ENCODE measurements at places on chromosomes 2 and 18. TPM values are rescaled to one million over a fixed set of nuclear protein-coding genes. Genes with fewer than 3 reads are reported as not detected.

Gene ANKRD29
- total RNA-seq = 2.4 TPM

Gene PRSS56
- under 0.01 TPM for total RNA-seq

Gene RAB17
- total RNA-seq = 0.41 TPM

Gene LHCGR
- total RNA-seq = under 0.01 TPM

Gene GALNT5
- under 0.01 TPM for total RNA-seq

Gene EGR4
- not detected for total RNA-seq

Gene IL1RL1
- total RNA-seq = not detected

Gene CDH19
- under 0.01 TPM for total RNA-seq

Gene UGT1A1
- not detected for total RNA-seq

Gene CPLX4
- not detected for total RNA-seq

Gene DSC3
- 0.82 TPM for total RNA-seq

- no peak for DNase-seq
Observed at GRCh38 chr2:160465406-160465805, 28.2 kb downstream of the RBMS1 start.

- DNase-seq = no peak
Observed at GRCh38 chr18:31010601-31011000, 31.9 kb downstream of the DSC3 start.

DNA sequence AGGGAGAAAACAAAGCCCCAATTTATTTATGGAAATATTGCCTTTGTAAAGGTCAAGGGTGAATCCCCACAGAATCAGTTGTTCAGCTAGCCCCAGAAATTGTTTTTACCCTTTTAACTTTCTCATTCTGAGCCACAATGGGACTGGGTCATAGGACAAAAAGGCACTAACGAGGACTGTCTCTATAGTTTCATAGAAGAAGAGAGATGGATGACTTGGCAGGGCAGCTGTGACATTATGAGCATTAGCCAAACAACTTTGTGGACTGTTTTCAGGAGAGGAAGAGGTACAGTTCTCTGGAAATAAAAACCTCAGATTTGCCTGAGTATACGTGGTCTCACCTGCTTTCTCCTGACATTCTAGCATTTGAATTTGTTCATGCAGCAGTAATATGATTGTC, 1155.8 kb upstream of the CHAC2 start:
- DNase-seq = no peak

DNA sequence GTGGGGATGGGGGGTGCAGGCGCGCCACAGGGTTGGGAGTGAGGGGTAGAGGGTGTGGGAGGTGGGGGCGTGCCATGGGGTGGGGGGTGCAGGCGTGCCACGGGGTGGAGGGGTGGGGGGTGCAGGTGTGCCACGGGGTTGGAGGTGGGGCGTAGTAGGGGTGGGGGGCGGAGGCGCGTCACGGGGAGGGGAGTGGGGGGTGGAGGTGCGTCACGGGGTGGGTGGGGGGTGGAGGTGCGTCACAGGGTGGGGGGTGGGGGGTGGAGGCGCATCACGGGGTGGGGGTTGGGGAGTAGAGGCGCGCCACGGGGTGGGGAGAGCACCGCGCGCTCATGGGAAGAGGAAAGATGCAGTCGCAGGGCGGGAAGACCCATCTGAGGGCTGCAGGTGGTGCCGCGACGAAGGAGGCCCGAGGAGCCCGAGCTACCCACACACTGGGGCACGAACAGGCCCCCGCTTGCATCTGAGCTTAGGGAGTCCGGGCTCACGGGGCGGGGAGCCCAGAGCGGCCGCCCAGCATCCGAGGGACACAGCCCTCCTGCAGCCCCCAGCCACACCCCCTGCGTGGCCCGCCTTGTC, 37.5 kb downstream of the SNED1 start:
- DNase-seq = peak; percentile 57

DNA sequence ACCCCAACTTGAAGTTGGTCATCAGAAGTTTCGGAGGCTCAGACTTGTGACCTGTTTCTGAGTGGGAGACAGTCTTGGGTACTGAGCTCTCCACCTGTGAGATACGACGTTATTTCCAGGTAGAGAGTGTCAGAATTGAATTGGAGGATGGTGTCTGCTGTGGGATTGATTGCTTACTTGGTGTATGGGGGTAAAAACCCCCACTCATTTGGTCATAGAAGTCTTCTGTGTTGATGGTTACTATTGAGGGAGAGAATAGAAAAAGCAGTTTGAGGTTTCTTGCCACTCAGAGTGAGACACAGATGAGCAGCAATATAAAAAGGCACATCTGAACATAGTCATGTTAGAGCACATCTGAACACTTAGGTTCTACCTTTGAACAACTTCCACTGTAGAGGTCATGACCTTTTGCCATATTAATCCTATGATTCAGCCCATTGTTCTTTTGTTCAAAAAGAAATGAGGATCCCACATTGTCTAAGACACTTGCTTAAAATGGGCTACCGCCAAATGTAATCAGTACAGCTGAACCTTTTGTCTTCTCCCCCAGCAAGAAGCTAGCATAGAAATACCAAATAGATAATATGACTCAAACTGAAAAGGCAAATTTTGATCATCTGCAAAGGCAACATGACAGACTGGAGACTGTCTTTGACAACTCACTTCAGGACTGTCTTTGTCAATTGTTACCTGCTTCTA, 73.3 kb downstream of the NAB1 start:
- DNase-seq = no peak

GRCh38 chr2:112118148-112118547, 20.0 kb upstream of the FBLN7 start:
- DNase-seq = no peak

DNA sequence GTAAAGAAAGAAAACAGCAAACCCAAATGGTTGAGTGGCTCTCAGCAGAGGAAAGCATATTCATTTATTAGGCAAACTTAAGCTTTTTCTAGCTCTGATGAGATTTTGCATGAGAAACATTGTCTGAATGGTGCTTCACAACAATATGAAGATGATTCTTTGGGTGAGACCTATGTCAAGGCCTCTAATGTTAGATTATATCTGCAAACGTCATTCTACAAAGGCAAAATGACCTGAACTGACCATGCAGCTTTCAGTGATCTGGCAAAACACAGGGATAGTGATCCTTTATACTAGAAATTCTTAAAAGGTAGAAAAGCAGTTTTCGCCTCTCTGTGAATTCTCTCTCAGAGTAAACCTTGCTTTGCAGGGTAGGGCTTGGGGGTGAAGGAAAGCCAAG, 11.7 kb downstream of the RHBDD1 start:
- DNase-seq = no peak

DNA sequence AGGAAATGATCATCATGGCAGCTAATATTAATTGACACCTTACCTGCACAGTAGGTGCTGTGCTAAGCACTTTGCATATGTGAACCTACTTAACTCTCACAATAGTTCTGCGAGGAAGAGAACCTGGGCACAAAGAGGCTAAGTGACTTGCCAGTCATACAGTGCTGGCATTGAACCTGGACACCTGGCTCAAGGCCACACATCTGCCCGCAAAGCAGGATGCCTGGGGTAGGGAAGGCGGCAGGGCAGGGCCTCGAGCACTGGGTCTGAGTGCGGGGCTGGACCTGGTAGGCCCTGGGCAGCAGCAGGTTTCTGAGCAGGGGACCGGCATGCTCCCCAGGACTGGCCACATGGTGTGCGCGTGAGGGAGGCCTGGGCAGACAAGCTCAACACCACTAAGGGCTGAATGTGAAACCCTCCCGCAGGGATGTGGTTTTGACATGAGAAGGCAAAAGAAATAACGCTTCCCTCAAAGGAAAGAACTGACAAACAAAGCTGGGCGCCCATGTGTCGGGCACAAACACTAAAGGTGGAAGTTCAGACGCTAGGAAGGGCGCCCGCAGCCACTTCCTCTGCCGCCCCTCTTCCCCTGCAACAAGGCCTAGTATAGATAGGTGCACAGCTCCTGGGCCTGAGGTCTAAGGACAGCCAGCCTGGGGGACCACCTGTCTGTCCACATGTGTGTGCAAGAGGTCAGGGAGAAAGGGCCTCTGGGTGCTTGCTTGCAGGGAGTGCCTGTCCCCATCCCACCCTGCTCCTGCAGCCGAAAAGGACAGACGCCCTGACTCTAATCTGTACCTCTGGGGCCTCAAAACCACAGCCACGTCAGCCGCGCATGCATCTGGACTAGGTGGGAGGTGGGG, 92.5 kb downstream of the ZFP36L2 start:
- DNase-seq = no peak

DNA sequence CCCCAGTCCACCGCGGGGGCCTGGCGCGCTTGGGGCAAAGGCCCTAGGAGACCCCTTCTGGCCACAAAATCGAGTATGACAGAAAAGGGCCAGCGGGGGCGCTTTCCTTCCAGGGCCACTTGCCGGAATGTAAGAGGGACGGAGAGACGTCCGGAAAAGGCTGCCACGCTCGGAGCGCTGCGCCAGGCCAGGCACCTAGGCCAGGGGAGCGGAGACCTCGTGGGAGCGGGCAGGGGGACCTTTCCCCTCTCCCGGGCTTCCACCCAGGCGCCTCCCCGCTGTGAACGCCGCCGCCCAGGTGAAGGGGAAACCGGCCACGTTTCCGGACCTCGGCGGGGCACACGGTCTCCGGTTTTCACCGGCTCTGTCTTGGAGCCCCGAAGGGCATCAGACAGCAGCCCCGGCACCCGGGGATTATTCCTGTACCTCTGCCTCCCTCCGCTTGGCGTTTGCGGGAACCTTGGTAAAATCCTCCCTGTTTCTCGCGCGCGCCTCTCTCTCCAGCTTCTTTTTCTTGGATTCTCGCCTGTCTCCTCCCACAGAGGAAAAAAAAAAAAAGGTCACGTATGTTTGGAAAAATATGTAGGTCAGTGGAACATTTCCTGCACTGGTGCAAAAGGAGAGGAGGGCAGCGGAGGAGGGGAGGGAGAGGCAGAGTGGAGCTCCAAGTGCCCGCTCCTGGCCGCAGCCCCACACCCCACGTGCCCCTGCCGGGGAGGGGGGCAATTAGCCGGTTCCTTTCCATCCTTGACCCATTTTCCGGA, 1.2 kb upstream of the NPAS2 start:
- peak; percentile 62 for DNase-seq

DNA sequence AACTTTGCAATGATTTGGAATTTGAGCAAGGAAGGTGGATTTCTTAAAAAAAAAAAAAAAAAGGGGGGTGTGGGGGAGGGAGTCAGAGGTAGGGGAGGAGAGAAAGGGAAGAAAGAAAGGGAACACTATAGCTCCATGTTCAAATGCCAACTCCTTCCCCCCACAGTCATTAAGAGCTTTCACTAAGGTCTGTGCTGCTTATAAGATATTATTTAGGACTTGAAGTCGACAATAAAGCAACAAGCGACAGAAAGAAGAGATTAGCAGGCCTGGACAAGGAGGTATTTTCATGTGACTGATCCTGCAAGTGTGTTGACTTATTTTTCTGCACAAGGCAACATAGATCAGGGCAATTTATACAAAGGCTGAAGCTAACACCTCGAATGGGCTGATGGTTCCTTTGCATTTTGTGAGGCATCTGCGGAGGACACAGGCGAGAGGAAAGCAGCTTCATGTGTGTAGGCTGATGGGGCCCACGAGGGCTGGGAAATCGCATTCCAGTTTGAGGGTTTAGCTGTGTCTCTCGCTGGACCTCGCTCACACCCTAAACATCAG, 382.0 kb downstream of the SOX11 start:
- DNase-seq = no peak

DNA sequence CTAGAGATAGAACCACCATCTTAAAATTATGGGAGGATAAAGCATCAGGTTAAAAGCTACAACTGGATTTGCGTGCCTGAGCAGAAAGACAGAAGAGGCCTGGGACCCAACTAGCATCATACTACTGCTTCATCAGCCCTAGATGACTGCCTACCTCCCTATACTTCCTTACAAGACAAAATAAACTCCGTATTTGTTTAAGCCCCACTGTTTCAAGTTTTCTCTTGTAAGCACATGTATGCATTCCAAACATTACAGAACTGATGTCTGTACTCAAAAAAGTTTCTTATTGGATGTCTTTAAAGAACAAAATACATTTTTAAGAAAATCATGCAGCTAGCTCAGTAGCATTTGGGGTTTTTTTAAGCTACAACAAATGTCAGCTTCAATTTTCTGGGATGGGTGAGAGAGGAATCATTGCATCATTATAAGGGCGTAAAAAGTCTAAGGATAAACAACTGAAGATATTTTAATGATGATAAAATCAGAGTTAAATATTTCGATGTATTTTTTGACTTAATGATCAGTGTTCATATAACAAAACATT, 213.1 kb downstream of the EXOC6B start:
- no peak for DNase-seq

DNA sequence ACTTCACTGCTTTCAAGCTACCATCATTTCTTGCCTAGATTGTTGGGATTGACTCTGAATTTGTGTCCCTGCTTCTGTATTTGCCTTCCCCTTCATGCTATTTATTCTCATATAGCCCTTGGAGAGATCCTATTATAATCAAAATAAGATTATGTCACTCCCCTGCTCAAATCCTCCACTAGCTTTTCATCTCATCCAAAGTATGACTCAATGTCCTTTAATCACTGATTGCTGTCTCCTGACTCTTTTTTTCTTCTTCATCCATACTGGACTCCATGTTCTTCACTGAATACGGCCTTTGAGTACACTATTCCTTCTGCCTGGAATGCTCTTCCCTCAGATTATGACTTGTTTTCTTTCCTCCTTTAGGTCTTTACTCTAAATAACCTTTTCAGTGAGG, 5.0 kb downstream of the RBKS start:
- no peak for DNase-seq

GRCh38 chr2:190169221-190170072, 106.9 kb upstream of the MSTN start:
- no peak for DNase-seq

GRCh38 chr2:178917555-178917954, 110.3 kb upstream of the TTN start:
- DNase-seq = no peak

DNA sequence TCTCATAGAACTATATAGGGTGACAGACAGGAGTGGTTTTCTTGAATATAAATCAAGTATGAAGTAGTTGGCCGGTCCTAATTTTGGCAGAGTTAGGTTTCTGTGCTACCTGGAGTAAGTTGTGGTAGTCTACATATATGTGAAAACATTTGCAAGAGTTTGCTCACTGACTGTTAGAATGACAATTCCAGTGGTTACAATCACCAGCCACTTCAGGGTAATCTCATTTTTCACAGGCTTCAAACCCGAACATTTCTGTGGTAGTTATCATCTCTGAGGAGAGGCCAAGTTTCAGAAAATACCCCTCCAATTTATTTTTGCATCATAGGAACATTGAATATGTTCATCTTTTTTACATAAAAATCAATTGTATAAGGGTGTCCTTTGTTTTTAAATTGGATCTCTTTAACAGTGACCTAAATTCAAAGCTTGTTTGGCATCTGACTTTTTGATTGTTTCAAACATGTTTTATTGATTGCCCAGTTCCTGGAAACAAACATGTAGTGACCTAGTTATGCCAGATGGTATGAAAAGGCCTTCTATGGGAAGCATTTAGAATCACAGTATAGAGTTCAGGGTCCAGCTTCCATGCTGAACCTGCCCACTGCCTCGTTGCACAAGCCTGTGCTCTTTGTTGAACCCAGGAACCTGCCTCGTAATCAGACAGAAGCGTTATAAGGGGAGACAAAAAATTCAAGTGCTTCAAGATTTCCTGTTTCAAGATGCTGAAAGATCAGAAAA, 250.6 kb downstream of the LTBP1 start:
- no peak for DNase-seq

GRCh38 chr2:62933398-62933917, 117.2 kb upstream of the OTX1 start:
- DNase-seq = no peak

Data from frontal cortex (tissue), 4 donors.